Smooth muscle cell of the umbilical artery (primary cell): ENCODE measurements at places on chromosomes 6 and 20. TPM values are rescaled to one million over a fixed set of nuclear protein-coding genes. Genes with fewer than 3 reads are reported as not detected.

Gene C20orf96
- total RNA-seq, result 3.9 and 4.1 TPM in 2 replicates

Gene HAO1
- not detected in 2 replicates for total RNA-seq

Gene WFDC2
- total RNA-seq, result not detected in 2 replicates

Gene C20orf141
- total RNA-seq, result not detected in 2 replicates

Gene FABP7
- not detected in 2 replicates for total RNA-seq

Gene MAS1
- total RNA-seq, result under 0.01 TPM in 1 of 2 replicates, not detected in the other

Gene ZC2HC1B
- not detected in 2 replicates for total RNA-seq

Gene SMLR1
- not detected in 2 replicates for total RNA-seq

Gene ETV7
- 0.28 TPM in 1 of 2 replicates, not detected in the other for total RNA-seq

Gene TP53TG5
- total RNA-seq, result not detected in 2 replicates

Gene UBE2J1
- total RNA-seq, result 35.9 and 41.0 TPM in 2 replicates

Gene CLVS2
- total RNA-seq, result under 0.01 TPM in 1 of 2 replicates, not detected in the other

Gene CFAP206
- 0.37 and 0.59 TPM in 2 replicates for total RNA-seq

Gene TAGAP
- not detected in 2 replicates for total RNA-seq

Gene LHFPL5
- total RNA-seq, result not detected in 2 replicates

Gene TRIM31
- not detected in 2 replicates for total RNA-seq

Gene C20orf204
- total RNA-seq, result 0.88 and 0.89 TPM in 2 replicates

Gene VSX1
- not detected in 2 replicates for total RNA-seq

Gene KHDC3L
- total RNA-seq, result not detected in 2 replicates

Gene CALHM6
- 0.42 and 2.1 TPM in 2 replicates for total RNA-seq

Gene RBM24
- total RNA-seq, result 8.0 and 16.2 TPM in 2 replicates

Gene EDN1
- total RNA-seq, result 1.8 and 2.8 TPM in 2 replicates

Gene TXLNB
- total RNA-seq, result 0.05 TPM in 1 of 2 replicates, not detected in the other

Gene MUC22
- not detected in 2 replicates for total RNA-seq

Gene E2F1
- 1.8 and 8.1 TPM in 2 replicates for total RNA-seq

Gene ZNF391
- total RNA-seq, result 1.8 and 2.4 TPM in 2 replicates

Gene ECT2L
- total RNA-seq, result not detected in 2 replicates

Gene SPAG4
- total RNA-seq, result 18.6 and 31.5 TPM in 2 replicates

Gene PLEKHG1
- total RNA-seq, result 0.30 and 0.55 TPM in 2 replicates

Gene BPI
- not detected in 2 replicates for total RNA-seq
